ENCODE measurements at places on chromosomes 2 and 18. TPM values are rescaled to one million over a fixed set of nuclear protein-coding genes. Genes with fewer than 3 reads are reported as not detected.

GRCh38 chr2:216539791-216540241 is 41.2 kb downstream of the RPL37A start:
- no peaks in the 10 kb centered on the region for H3K27me3 ChIP-seq
- H3K4me1 ChIP-seq: peaks cover 4% of the 10 kb centered on the region
- no peak overlapping the region for H3K27ac ChIP-seq
- DNase-seq: no peak

DOK6 gene
- total RNA-seq: not detected

- H3K27ac ChIP-seq: no peak overlapping the region
- no peak for DNase-seq
- H3K36me3 ChIP-seq: no peaks in the 10 kb centered on the region
Observed at GRCh38 chr2:200257570-200257969, 48.9 kb upstream of the SPATS2L start.

GRCh38 chr2:142502402-142502801 is 371.6 kb upstream of the LRP1B start:
- H3K36me3 ChIP-seq: no peaks in the 10 kb centered on the region
- no peak for DNase-seq
- no peak overlapping the region for H3K27ac ChIP-seq
- H3K27me3 ChIP-seq: no peaks in the 10 kb centered on the region

Measured in activated CD4-positive, alpha-beta T cell treated with anti-CD3 and anti-CD28 coated beads for 36 hours (primary cell).